ENCODE measurements at places on chromosomes 6 and 20.

DNA sequence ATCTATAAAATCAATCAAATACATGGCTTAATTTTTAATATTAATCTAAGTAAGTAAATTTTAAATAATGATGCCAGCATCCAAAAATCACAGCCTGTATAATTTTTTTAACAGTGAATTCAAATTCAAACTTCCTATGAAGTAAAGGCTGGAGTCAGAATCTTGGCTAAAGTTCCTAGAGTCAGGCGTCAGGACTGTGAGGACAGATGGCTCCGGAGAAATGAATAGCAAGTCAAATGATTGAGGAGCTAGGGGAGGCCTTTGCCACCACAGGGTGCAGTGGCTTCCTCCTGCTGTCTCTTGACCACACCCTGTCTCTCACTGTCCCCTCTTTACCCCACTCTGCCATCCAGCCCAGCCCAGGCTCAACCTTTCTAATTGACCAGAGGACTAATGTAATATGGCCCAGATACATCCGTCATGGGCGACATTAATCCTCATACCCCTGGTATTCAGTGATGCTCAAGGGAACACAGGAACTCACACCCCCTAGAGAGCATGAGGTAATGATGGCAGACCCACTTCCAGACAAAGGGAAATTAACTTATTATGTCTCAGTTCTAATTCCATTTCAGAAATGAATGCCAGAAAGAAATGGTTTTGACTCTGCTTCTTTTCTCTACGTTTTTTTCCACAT lies 53.4 kb downstream of the OPRM1 start:
- DNase-seq: no peak

DNA sequence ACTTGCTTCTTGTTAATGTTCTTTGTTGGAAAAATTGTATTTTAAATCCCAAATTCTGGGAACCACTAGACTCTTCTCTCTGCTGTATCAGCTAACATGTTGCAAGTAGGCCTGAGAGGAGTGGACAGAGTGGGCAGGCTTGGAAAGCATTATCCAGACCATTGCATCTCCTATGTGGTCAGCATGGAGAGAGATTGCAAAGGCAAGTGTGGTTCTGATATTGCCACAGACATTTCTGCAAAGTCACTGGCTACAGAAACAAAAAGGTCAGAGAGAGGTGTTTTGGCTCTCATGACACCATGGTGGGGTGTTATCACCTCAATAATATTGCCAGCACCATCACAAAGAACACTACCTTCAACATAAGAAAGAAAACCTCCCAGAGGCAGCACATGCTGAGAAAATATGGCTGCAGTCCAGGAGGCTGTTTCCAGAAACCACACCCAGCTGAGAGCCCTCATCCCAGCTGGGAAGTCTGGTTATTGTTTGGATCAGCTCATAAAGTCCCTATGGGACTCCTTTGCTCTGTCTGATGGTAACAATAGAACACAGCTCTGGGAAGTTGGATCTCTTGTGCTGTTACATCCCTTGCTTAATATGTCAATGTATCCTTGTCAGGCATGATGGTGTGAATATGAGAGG lies 78.2 kb upstream of the TBX18 start:
- no peak for DNase-seq

- no peak for DNase-seq
Observed at GRCh38 chr6:134453792-134454510, 136.0 kb upstream of the SGK1 start.

DNA sequence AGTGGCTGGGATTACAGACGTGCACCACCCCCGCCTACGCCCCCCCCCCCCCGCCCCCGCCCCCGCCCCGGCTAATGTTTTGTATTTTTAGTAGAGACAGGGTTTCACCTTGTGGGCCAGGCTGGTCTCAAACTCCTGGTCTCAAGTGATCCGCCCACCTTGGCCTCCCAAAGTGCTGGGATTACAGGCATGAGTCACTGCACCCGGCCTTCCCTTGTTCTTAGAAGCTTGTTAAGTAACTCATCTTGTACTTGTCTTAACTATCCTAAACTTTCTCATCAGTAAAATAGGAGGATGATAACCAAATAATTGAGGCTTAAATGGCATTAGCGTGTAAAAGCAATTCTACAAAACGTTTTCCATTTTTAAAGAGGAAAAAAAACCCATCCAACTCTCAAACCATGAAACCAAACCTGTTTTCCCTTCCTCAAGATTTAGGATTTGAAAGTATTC lies 4.2 kb downstream of the CDYL start:
- DNase-seq: no peak

GRCh38 chr20:61699495-61700374 lies 365.9 kb downstream of the TAF4 start:
- peak; percentile 32 for DNase-seq

DNA sequence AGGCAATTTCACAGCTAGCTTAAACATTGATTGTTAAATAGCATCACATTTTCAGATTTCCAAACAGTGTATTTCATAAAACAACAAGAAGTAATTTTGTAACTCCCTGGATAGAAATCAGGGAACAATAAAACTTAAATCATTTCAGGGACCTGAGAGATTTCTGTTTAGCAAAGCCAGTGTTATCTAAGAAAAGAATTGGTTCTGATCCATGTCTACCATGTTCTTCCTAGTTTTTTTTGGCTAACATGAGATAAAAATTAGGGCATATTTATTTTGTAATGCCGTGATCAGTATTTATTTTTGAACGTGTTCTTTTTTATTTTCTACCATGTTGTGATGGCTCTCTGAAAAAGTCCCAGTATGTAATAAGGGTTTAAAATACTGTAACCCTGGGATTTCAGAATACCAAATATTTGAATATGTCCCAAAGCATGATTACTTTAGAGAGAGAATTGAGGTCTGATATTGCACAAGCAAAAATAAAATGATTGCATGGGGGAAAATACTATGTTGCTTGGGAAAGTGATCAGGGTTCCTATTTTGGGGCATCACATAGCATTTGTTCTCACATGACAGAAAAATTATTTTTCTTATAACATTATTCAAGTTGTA lies 188.7 kb upstream of the CEP162 start:
- DNase-seq: no peak

- no peak for DNase-seq
Observed at GRCh38 chr6:166655251-166655650, 28.2 kb upstream of the RPS6KA2 start.

- no peak for DNase-seq
Observed at GRCh38 chr20:1327241-1327653, 1.7 kb downstream of the SDCBP2 start.

- DNase-seq: peak; percentile 41
Observed at GRCh38 chr20:59835057-59835447, 98.4 kb downstream of the SYCP2 start.

DNA sequence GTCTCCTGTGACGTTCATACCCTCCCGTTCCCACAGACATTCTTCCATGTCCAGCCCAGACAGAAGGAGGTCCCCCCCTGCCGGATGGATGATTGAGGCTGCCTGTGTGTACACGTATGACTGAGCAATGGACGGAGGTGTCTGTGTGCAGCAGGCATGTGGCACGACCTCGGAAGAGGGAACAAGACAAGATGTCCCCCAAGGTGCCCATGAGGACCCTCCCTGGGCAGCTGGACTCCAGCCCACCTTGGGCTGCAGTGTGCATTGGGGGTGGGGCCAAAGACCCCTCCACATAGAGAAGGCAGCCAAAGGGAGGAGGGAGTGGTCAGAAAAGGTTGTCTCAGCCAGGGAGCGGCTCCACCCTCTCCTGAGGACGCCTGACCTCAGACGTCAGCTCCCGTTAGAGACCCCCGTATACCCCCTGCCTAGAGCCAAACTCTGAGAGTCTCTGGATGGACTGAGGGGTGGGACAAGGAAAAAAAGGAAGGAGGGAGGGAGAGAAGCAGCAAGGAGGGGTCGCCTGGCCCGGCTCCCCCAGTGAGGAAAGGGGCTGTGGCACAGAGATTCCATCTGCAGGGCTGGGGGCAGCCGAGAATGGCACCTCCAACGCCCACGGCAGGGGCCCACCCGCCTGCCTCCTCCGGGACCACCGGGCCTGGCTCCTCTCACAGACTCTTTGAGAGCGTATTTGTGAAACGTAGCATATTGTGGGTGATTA lies 92.9 kb upstream of the BHLHE23 start:
- DNase-seq: no peak

DNA sequence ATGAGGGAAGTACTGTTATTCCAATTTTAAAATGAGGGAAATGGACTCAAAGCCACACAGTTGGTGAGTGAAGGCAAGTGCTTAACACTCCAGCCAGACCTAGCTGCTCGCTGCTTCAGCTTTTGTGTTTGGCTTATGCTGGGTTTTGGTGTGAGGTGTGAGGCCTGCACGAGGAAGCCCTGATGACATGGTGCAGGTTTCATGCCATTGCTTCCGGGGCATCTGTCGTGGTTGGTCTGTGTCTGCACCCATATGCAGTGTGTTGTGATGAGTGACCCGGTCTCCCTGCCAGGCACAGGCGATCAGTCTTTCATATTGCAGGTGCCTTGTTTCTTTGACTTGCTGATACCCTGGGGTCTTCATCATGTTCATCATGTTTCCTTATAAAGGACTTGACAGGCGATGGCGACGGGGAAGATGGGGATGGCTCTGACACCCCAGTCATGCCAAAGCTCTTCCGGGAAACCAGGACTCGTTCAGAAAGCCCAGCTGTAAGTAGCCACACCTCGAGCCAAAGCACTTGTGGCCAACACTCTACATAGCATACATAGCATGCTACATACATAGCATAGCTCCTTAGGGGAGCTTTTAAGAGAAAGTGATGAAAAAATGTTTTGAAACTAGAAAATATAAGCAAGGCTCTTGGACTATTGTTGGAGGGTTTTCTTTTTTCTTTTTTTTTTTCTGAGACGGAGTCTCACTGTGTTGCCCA lies 22.3 kb downstream of the DNMT3B start:
- DNase-seq: no peak

- DNase-seq: no peak
Observed at GRCh38 chr6:28343898-28344677, 5.7 kb upstream of the ZKSCAN3 start.

GRCh38 chr20:64001607-64002011 lies 20.7 kb downstream of the PRPF6 start:
- peak; percentile 88 for DNase-seq

GRCh38 chr6:84052204-84052882 lies 18.8 kb downstream of the MRAP2 start:
- peak; percentile 70 for DNase-seq

DNA sequence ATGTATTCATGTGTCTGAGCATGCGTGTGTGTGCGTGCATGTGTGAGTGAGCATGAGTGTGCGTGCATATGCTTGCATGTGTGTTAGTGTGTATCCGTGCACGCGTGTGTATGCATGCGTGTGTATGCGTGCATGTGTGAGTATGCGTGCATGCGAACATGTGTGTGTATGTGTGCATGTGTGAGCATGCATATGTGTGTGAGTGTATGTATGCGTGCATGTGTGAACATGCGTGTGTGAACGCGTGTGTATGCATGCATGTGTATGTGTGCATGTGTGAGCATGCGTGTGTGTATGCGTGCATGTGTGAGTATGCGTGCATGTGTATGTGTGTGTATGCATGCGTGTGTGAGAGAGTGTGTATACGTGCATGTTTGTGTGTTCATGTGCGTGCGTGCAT lies 77.9 kb downstream of the SMOC2 start:
- DNase-seq: no peak

DNA sequence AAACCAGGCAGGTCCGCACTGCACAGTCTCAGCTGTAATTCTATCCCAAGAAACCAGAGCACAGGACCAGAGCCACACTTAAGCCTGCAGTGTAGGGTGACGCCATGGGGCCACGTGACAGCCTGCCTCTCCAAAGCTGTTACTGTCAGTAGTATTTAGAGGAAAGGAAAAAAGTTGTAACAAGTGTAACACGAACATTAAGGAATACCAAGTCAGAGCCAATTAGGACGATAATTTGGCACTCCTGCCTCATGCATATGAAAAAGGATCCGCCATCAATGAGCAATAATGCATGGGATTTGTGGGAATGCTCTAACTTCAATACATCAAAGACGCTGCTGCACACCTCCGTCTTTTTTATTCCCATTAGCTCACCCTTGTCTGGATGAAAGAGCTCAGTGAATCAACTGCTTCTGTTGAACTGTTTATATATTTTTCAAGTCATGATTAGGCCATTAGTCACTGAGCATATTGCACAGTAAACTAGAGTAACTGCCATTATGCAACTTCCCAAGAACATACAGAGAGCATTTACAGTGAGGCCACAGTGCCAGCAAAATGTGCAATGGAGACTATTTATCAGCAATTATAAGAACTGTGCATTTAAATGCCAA lies 79.9 kb downstream of the ATXN1 start:
- DNase-seq: no peak

DNA sequence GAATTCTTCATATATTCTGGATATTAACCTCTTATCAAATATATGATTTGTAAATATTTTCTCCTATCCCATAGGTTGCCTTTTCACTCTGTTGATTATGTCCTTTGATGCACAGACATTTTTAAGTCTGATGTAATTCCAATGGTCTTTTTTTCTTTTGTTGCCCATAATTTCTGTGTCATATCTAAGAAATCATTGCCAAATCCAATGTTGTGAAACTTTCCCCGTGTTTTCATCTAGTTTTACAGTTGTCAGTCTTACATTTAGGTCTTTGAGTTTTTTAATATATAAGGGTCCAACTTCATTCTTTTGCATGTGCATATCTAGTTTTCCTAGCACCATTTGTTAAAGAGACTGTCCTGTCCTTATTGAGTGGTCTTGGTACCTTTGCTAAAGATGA lies 111.5 kb downstream of the SESN1 start:
- DNase-seq: no peak

DNA sequence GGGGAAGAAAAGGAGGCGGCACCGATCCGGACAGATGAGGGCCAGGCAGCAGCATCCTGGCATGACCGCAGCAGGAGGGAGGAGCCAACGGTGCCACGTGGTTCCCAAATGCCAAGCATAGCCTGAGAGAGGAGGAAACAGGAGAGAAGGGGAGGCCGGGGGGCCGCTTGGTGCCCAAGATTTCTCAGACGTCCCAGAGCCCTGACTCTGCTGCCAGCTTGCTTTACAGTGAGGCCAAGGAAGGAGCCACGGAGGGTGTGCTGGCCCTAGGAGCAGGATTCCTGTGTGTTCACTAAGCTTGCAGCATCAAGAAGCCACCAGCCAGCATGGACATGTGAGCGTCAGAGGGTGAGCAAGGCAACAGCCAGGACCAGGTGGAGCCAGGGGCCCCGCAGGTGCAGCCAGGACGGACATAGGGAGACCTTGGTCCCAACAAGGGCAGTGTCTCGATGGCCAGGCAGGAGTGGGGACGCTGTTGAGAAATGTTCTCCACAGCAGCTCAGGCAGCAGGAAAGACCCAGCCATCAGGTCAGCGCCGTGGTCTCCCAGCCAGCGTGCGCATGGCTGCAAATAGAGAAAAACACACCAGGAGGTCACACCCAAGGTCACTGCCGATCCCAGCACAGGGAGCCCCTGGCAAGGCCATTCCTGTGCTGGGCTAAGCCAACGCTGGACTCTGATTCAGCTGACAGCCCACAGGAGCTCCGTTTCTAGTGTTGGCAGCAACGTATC lies 143.7 kb downstream of the DLL1 start:
- no peak for DNase-seq

GRCh38 chr20:44618318-44618731 lies 33.2 kb downstream of the ADA start:
- peak; percentile 57 for DNase-seq

GRCh38 chr20:48897305-48898010 lies 24.1 kb upstream of the ARFGEF2 start:
- DNase-seq: no peak

- peak; percentile 26 for DNase-seq
Observed at GRCh38 chr20:462199-462991, at the start of gene TBC1D20. TBC1D20 (minus strand) TSS chr20:462533; CDS start chr20:462405, 128 bp downstream.
